ENCODE measurements at places on chromosomes 3 and 15.

GRCh38 chr3:188402229-188402628, 248.3 kb downstream of the LPP start:
- H3K4me3 ChIP-seq, result peak overlapping the region; percentile 64
- H3K27me3 ChIP-seq, result no peaks in the 10 kb centered on the region
- H3K4me1 ChIP-seq, result peaks cover 88% of the 10 kb centered on the region
- H3K36me3 ChIP-seq, result peaks cover 29% of the 10 kb centered on the region

DNA sequence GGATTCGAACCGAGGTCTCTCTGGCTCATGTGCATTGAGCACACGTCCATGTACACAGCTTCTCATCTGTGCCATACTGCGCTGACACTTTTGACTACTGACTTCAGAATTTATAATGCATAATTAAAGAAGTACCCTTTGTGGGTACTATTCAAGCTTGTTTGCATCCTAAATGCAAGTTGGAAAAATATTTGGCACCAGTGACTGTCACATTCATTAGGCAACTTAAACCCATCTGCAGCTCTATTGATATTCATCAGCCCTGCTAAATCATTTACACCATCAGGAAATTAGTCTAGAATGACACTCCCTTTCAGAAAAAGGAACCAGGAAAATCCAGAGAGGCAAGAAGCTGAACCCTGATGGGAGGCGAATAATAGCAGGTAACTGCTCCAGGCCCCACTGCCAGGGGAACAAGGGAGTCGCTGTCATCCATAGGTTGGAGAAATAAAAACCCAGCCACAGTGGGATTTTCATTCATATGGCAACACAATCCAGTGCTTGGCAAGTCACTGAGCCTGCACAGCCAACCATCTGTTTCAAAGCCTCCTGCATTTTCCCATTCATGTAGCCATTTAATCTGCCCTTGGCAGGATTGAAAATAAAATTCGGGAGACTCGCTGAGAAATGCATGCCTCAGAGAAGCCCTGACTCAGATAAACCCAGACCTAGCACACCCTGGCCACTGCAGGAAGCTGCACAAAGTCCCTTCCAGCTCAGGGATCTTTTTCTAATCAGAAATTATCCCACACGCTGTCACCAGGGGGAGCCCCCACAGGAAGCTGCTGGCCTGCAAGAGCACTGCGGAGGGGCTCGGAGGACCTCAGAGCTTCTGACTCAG, 103.0 kb upstream of the VEPH1 start:
- peak; percentile 76 for DNase-seq
- peaks cover 8% of the 10 kb centered on the region for H3K27me3 ChIP-seq
- no peaks in the 10 kb centered on the region for H3K4me1 ChIP-seq
- H3K4me3 ChIP-seq, result no peak overlapping the region

DNA sequence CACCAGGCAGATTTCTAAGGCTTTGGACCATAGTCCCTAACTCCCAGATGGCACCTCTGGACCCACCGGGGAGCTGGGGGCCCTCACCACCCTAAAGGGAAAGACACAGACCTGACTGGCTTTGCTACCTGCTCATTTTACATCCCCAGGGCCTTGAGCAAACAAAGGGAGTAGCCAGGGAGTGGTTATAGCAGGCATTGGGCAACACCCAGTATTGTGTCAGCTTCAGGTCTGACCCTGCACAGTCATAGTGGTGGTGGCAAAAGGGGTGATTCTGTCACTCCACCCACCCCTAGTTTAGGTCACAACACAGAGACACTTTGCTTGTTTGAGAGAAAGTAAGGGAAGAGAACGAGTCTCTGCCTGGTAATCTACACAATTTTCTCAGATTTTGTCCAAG, 352.5 kb downstream of the DIPK2A start:
- H3K27me3 ChIP-seq, result peaks cover 5% of the 10 kb centered on the region
- peaks cover 9% of the 10 kb centered on the region for H3K36me3 ChIP-seq
- H3K4me3 ChIP-seq, result no peak overlapping the region
- H3K4me1 ChIP-seq, result no peaks in the 10 kb centered on the region
- no peak for DNase-seq

DNA sequence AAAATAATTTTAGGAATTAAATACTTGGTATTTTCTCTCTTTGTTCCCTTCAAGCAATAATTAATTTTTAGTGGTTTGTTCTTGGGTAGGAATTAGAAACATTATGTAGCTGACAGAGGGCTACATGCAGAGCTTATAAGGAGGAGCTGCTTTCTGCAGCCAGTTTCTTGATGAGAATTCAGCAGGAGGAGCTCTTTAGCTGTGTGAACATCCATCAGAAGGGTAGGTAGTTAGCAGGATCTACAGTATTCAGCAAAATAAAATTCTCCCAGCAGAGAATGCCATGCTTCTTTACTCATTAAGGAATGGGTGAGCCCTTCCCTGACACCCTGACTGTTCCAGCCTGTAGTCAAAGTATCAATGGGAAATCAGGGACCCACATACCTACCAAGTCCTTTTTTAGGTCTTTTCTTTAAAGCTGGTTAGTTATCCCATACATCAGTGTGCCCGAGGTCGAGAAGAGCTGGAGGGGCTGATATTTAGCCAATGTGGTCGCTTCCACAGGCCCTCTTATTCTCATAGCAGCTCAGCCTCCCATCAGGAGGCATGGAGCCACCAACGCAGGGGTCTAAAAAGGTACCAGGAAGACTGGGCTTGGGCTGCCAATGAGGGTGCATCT, 54.0 kb downstream of the KCNAB1 start:
- H3K4me3 ChIP-seq, result no peak overlapping the region
- H3K27me3 ChIP-seq, result peaks cover 18% of the 10 kb centered on the region
- no peaks in the 10 kb centered on the region for H3K36me3 ChIP-seq
- no peaks in the 10 kb centered on the region for H3K4me1 ChIP-seq
- DNase-seq, result no peak

DNA sequence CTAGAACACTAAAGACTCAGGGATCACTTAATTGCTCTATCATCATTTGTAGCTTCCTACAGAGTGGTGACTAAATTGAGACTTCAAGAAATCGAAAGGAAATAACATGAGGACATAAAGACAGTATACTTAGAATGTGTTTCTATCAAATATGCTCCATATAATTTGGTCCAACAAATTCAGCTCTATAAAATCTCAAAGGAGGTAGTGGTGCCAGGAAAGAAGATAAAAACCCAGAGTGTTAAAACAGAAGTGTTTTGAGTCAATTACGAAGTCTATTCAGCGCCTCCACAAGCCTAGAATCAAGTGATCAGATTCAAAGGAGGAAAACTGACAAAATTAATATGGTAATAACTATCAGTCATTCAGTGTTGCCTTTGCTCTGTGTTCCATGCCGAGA, 22.9 kb downstream of the MAGI1 start:
- no peak overlapping the region for H3K4me3 ChIP-seq
- DNase-seq, result no peak
- no peaks in the 10 kb centered on the region for H3K27me3 ChIP-seq
- H3K36me3 ChIP-seq, result no peaks in the 10 kb centered on the region
- no peaks in the 10 kb centered on the region for H3K4me1 ChIP-seq
- H3K27ac ChIP-seq, result no peak overlapping the region

DNA sequence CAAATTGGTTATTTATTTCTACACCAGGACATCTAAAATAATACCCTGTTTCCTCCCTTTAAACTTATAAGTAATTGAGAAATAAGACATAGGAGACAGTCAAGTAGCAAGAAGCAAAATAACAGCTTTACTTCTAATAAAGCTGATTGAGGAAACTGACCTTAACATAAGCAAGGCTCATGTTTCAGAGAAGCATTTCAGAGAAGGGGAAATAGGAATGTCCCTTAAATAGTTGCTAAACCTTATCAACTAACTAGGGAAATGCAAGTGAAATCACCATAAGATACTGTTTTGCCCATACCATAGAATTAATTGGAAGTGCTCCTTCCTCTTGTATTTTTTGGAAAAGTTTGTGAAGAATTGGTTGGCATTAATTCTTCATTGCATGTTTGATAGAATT, 84.9 kb downstream of the B3GALNT1 start:
- no peak overlapping the region for H3K4me3 ChIP-seq
- H3K27ac ChIP-seq, result no peak overlapping the region
- no peak for DNase-seq
- H3K4me1 ChIP-seq, result no peaks in the 10 kb centered on the region
- H3K27me3 ChIP-seq, result no peaks in the 10 kb centered on the region

GRCh38 chr3:11903047-11903446, 56.4 kb upstream of the TAMM41 start:
- H3K4me3 ChIP-seq, result no peak overlapping the region
- no peaks in the 10 kb centered on the region for H3K27me3 ChIP-seq
- H3K4me1 ChIP-seq, result no peaks in the 10 kb centered on the region

DNA sequence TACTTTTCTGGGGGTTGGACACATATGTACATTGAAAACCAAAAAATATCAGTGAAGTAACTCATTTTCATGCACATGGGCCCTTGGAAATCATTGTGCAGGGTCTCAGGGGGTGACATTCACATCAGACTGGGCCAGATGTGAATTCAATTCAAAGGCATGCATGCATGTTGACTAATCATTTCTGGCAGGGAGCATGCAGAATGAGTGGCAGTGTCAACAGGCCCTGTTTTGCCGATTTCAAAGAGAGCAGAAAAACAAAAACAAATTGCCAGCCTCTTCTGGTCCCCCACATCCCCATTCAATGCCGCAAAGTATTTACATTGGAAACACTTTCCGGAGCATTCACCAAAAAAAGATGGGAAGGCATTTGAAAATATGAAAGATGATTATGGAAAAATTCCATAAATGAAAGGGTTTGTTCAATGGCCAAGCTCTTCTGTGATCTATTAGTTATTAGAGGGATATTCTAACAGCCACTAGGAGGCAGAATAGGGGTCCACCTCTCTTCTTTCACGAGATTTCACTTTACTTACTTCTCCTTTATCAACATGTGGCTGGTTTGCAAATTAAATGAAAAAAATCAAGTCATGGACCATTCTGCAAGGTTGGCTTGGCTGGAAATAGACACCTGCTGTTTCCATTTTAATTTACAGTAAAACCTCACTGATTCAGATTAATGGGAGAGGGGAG, 119.9 kb upstream of the FEZF2 start:
- H3K27me3 ChIP-seq, result no peaks in the 10 kb centered on the region
- H3K4me1 ChIP-seq, result no peaks in the 10 kb centered on the region
- no peak for DNase-seq

DNA sequence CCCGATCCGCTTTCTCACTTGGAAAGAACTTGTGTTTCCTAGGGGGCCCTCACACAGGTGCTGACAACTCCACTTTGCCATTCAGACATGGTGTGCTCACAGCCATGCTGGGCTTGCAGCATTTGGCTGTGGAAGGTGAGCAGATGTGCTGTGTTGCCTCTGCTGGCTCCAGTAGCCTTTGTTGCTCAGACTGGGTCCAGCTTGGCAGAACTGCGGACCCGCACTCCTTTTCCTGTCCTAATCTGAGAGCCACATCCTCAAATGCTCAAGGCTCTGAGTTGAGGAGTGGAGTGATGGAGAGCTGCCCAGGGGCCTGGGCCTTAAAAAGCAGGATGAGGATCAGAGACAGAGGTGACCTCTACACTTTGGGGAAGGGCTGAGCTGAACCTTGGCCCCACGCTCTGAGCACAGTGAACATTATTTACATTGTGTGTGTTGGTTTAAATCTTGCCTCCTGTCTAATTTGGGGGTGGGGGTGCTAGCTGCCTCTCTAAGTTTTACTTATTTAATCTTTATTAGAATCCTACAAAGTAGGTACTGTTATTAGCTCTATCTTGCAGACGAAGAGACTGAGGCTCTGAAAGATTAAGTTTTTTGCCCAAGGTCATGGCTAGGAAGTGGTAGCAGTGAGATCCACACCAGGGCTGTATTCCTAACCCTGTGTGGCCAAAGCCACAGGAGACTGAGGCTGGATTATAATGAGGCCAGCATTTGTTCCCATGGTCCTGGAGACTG, 17.2 kb downstream of the ACOX2 start:
- no peaks in the 10 kb centered on the region for H3K4me1 ChIP-seq
- DNase-seq, result no peak
- no peaks in the 10 kb centered on the region for H3K36me3 ChIP-seq
- H3K27me3 ChIP-seq, result no peaks in the 10 kb centered on the region
- no peak overlapping the region for H3K4me3 ChIP-seq
- no peak overlapping the region for H3K27ac ChIP-seq

DNA sequence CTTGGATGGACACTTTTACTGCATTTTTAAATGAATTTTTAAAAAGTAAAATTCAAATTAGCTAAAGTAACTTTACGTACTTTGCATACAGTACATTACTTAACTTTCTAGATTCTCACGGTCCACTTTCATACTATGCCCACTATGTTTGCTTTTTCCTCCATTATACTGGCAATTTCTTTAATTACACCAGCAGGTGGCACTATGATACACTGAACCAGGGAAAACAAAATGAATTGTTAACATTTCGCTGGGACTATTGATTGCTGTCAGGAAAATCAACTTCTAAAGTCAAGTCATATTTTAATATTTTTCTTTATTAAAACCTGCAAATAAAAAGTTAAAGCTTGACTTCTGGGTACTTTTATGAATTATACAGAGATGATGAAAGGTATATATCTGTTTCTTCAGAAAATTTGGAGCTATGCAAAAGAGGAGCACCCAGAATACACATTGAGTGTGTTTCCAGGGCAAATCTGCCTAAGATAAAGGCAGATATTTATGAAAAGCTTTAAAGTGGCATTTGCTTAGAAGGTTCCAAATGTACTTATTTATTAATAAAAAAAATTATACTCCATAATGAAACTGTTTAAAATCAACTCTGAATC, 21.8 kb upstream of the POU1F1 start:
- no peaks in the 10 kb centered on the region for H3K36me3 ChIP-seq
- DNase-seq, result peak; percentile 63
- no peak overlapping the region for H3K27ac ChIP-seq
- H3K27me3 ChIP-seq, result no peaks in the 10 kb centered on the region
- no peak overlapping the region for H3K4me3 ChIP-seq
- no peaks in the 10 kb centered on the region for H3K4me1 ChIP-seq

- peaks cover 42% of the 10 kb centered on the region for H3K36me3 ChIP-seq
- peak overlapping the region; percentile 85 for H3K27ac ChIP-seq
- H3K4me1 ChIP-seq, result peaks cover 62% of the 10 kb centered on the region
- H3K27me3 ChIP-seq, result no peaks in the 10 kb centered on the region
Observed at GRCh38 chr3:10251006-10251405, 2.7 kb downstream of the TATDN2 start.

DNA sequence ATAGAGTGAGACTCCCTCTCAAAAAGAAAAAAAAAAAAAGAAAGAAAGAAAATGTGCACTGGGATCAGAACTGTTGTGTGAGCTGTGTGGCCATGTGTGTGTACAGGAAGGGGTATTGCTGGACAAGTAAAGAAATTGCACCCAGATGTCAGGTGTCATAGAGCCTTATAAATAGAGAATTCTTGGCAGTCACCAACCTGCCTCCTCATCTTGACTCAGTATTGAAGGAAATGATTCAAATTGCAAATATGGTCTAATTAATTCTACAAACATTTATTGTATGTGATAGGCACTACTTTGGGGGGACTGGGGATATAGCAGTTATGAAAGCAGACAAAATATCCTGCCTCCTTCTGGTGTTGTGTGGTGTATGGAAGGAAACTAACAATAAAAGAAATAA, 243.8 kb upstream of the TTC14 start:
- H3K27me3 ChIP-seq, result no peaks in the 10 kb centered on the region
- no peak for DNase-seq
- no peaks in the 10 kb centered on the region for H3K4me1 ChIP-seq
- no peak overlapping the region for H3K27ac ChIP-seq
- H3K36me3 ChIP-seq, result no peaks in the 10 kb centered on the region

Measured in natural killer cell treated with Interleukin-12 subunit alpha and Interleukin-12 subunit beta and Interleukin-15 and Interleukin-18, amount 100 ng/mL, for 72 hours (primary cell).